ENCODE measurements at places on chromosomes 13 and 19.

- no peak for DNase-seq
These were observed 608.3 kb downstream of the PCDH17 start for GRCh38 chr13:58239774-58240268.

- DNase-seq, result no peak
These were observed 35.6 kb downstream of the GJA3 start for GRCh38 chr13:20125129-20125782.

- no peak for DNase-seq
These were observed 16.5 kb upstream of the C13orf46 start for GRCh38 chr13:113990321-113990837.

DNA sequence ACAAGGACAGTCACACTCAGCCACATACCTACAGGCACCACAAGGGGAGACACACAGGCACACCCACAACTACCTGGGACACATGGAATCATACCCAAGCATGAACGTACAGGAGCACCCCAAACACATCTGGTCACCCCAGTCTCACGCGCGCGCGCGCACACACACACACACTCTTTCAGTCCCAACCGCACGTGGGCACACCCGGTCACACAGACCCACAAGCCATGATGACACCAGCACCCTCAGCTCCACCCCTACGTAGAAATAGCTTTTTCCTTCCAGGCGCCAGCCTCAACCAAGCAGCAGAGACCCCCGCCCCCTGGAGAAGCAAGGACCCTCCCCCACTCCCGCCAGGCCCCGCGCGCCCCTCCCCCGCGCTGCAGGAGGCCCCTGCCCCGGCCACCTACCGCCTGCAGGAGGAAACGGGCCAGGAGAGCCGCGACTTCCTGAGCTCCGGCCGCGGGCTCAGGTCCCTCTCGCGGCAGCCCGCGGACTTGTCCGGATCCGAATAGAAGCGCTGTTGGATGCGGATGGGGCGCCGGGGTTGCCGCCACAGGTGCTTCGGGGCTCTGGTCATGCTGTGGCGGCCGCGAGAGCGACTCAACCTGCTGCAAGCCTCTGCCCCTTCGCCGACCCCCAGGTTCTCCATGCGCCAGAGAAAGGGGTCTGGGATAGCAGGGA is 6.4 kb upstream of the PDE4C start:
- DNase-seq, result no peak

- DNase-seq, result no peak
These were observed 242.1 kb downstream of the TSHZ3 start for GRCh38 chr19:31107096-31107495.

- peak; percentile 84 for DNase-seq
These were observed at the start of gene GRWD1 for GRCh38 chr19:48445606-48446481. Gene GRWD1, plus strand, starts transcription at chr19:48445983. Its CDS starts 23 bp downstream, at chr19:48446006.

DNA sequence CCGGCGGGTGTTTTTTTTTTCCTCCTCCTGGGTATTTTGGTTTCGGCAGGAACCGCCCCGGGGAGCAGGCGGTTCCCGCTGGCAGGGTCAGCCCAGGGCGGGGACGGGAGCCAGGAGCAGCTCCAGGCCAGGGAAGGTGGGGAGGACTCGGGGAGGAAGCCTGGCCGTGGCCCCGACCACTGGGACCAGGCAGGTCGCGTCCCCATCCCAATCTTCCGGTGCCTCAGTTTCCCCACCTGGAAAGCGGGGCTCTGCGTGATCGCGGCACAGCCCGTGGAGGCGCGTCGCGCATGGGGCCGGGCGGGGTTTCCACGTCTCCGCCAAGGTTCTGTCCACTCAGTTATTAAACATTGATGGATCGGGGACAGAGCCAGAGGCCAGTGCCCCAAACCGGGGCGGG is 34.8 kb downstream of the IL12RB1 start:
- DNase-seq, result no peak

GRCh38 chr19:34416021-34416545 is 11.9 kb downstream of the PDCD2L start:
- no peak for DNase-seq

GRCh38 chr13:40189426-40189825 is 477.0 kb downstream of the FOXO1 start:
- DNase-seq, result no peak

- DNase-seq, result no peak
These were observed 216.4 kb downstream of the PCDH9 start for GRCh38 chr13:67013709-67014108.

GRCh38 chr13:60352644-60353043 is 44.4 kb upstream of the TDRD3 start:
- no peak for DNase-seq

DNA sequence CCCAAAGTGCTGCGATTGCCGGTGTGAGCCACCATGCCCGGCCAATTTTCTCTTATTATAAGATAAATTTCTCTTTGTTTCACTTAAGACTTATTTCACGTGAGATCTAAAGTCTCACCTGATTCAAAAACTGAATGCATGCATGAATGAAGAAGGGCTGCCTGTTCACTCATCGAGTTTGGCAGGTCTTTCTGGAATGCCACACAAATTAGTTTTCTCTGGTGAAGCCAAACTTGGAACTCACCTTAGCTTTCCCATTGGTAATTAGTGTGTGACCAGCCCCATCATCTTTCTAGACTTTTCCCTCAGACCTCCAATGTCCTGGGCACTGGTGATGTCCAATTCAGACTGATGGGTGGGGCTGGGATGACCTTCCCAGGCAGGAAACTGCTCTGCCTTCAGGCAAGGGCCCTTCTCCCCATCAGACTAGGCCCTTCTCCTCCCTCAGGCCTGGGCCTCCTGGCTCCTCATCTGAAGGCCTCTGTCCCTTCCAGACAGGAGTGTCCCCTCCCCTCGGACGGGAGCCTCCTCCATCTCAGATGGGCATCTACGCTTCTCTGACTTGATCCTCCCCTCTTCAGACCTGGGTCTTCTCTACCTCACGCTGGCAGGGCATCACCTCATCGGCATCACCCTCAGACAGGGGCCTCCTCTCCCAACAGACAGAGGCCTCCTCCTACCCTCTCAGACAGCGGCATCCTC is 14.4 kb downstream of the C3 start:
- DNase-seq, result no peak

DNA sequence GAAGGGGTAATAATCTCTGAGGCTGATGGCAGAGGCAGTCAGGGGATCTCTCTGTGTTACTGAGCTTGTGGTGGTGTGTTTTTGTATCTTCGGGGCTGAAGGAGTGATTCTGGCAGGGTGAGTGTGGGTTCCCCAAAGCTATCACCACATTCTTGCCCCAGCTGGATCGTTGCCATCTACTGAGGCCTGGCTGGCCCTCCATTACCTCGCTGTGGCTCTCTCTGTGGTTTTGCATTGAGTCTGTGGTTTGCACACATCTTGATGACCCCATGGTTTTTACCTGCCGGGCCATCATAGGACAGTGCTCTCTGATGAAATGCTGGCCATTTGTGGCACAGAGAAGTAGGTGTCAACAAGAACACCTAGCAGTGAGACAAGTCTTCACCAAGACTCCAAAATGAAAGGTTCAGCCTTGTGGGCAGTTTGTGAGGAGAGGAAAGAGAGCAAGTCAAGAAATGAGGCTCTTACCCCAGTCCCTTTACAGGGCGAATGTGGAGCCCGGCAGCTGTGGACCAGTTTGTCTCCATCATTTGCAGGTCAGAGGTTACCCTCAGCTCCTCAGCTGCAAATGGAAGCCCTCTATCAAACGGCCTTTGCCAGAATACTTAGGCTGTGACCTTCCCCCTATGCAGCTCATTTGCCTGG is 69.0 kb upstream of the NPAS1 start:
- DNase-seq, result no peak

GRCh38 chr13:27825072-27825471 is 32.8 kb downstream of the GSX1 start:
- DNase-seq, result no peak

GRCh38 chr13:52411629-52412028 is 5.7 kb upstream of the THSD1 start:
- no peak for DNase-seq

- DNase-seq, result no peak
These were observed 1.2 kb downstream of the ALKBH7 start for GRCh38 chr19:6373813-6374108.
